ENCODE measurements at places on chromosomes 2 and 18.

DNA sequence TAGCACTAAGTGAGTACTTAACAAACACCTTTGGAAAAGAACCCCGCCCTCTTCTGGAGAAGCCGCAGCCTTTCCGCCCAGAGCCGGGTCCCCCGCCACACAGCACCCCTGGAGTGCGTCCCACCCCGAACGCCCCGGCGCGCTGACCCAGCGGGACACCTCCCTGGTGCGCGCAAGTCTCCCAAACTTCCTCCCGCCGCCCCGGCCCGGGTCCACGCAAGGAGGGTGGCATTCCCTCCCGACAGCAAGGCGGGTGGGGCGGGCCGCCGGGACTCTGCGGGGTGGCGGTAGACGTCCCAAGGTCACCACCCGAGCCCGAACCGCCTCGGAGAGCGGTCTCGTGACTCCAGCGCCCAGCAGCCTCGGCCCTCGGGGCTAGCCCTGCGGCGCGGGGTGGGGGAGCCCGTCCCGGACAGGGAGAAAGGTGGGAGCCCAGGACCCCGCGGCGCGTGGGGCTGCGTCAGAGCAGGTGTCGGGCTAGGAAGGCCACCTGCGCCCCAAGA lies 598 bp downstream of the CCDC93 start:
- no peak for DNase-seq

GRCh38 chr2:104120171-104120570 lies 733.7 kb upstream of the POU3F3 start:
- no peak for DNase-seq

GRCh38 chr2:86790134-86790675 lies 508 bp downstream of the CD8A start:
- DNase-seq: no peak

- DNase-seq: no peak
These were observed 70.5 kb downstream of the SMAD4 start for GRCh38 chr18:51100385-51101120.

GRCh38 chr2:207256476-207257207 lies 90.9 kb upstream of the KLF7 start:
- no peak for DNase-seq

DNA sequence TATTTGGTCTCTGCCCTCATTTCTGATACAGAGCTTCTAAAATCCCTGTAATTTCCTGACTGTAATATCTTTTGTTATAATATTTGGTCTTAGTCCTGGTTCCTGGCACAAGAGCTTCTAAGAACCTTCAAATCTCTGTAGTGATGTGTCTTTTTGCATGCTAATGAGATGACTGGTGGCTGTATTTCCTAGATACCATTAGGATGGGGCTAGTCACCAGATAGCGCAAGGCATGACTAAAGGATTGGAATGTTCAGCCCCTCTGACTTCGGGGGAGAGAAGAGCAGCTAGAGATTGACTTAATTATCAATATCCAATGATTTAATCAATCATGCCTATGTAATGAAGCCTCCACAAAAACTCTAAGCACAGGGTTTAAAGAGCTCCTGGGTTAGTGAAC lies 620.8 kb upstream of the ACVR2A start:
- DNase-seq: no peak

GRCh38 chr18:23003289-23003688 lies 70.2 kb downstream of the RBBP8 start:
- DNase-seq: no peak

- no peak for DNase-seq
These were observed 4.4 kb downstream of the TEX44 start for GRCh38 chr2:231597014-231597611.

- DNase-seq: no peak
These were observed 57.1 kb downstream of the ZFP36L2 start for GRCh38 chr2:43169099-43169945.

DNA sequence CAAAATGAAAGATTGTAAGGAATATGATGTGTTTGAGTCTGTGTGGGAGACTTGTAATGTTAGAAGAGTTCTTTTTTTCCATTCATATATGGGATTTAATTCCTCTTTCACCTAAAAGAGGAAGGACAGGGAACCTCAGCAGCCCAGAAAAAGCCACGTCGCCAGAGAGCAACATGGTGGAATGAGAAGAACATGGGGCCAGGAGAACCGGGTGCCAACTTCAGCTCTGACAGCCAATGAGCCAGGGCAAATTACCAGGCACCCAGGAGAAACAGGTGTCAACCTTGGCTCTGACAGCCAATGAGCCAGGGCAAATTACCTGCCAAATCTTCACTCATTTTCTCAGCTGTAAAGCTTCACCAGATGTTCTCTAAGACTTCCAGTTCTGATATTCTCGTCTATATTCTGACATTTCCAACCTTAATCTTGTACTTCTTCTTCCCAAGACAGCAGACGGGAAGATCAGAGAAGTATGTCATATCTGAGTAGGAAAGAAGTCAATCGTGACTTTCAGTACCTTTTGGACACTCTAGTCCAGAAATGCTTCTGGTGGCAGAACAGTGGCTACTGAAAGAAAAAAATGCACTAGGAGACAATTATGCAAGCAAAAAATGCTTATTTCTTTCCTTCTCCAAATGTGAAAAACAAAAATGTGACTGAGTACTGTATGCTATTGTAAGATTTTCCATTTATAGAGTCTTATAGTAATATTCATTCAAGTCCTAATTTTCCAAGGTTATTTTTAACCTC lies 79.2 kb upstream of the COL5A2 start:
- no peak for DNase-seq

- no peak for DNase-seq
These were observed 72.9 kb downstream of the PRKCE start for GRCh38 chr2:45724335-45724734.

DNA sequence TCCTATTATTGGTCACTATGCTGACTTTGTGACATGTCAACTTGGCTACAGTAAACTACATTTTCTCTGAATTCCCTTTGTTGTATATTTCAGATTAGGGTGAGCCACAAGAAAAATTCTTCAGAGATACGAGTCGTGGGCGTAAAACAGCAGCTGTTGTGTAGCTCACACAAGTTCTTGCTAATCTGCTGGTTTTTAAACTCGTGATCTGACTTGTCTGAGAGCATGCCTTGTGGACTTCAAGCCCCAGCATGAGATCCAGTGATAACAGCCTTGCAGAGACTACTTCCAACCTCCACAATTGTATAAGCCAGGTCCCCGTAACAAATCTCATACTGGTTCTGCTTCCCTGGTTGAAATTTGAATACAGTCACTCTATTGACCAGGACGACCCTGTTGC lies 259.8 kb upstream of the LYPD1 start:
- DNase-seq: no peak

- DNase-seq: no peak
These were observed 5.0 kb upstream of the DGKD start for GRCh38 chr2:233349005-233349998.

GRCh38 chr2:231411237-231411636 lies 15.7 kb downstream of the B3GNT7 start:
- no peak for DNase-seq

GRCh38 chr2:112906276-112906675 lies 4.7 kb upstream of the IL37 start:
- DNase-seq: no peak

DNA sequence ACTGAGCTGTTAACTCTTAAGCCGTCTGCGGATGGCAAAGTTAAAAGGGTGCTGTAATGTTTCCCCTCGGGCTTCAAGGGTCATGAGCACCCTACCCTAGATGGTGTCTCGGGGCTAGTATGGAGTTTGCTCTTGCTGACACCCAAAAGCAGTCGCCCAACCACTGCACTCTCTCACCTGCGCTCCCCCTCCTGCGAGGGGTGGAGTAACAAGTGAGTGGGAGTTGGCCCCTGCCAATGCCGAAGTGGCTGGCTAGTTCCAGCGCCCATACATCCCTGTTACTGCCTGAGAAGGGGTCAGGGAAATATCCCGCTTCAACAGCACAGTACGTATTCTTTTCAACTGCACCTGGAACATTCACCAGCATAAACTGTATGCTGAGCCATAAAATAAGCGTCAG lies 47.5 kb downstream of the FAM117B start:
- no peak for DNase-seq

DNA sequence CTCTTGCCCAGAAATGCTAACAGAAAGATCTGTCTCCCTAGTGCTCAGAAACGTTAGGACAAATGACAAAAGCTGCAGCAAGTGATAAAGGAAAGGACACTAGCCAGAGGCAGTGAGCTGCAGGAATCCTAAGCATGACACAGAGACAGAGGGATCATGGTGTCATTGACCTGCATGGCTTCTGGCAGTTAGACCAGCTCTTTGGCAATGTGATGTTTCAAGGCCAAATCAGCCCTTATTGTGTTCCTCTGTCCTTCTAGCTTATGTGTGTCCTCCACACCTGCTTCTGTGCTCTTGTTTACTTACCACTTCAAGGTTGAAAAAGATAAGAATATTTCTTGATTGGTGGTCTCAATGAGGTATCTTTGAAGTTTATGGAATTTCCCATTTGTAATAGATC lies 120.8 kb downstream of the RHBDD1 start:
- DNase-seq: no peak

- no peak for DNase-seq
These were observed 189.2 kb downstream of the NCKAP5 start for GRCh38 chr2:133378928-133379549.

- no peak for DNase-seq
These were observed 135.5 kb upstream of the RMP24 start for GRCh38 chr18:35836932-35837331.

DNA sequence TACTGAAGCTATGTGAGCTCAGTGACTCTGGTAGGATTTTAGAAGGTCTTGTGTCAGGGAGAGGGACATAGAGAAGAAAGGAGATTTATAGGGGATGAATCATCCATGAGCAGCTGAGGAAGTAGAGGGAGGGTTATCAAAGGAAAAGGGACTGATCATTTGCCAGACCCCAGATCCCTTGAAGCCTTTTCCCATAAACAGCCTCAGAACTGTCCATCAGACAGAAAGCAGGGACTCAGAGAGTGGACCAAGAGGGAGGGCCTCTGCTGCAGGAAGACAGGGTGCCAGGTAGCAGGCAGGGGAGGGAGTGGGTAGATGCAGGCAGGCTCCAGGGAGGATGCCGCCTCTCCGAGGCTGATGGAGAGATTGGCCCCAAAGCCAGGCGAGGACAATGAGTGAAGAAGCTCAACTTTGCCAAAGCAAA lies 133.9 kb downstream of the TNS1 start:
- DNase-seq: no peak

GRCh38 chr2:159683817-159684216 lies 28.5 kb upstream of the MARCHF7 start:
- DNase-seq: no peak

DNA sequence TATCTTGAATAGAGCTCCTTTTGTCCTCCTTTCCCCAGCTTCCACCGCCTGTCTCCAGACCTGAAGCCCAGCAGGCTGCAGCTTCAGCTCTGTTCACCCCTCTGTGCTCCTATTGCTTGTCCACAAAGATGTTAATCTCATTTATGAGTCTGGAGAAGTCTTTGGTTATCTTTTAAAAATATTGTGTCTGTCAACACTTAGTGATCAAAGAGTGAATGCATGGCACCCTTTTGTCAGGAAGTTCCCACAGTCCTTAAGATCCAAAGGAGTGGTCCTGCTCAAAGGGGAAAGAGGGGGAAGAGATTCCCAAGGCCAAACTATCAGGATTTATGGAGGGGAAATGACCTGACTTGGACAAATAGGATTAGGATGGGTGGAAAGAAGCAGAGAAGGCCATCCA lies 118.9 kb downstream of the ACAA2 start:
- DNase-seq: no peak

- DNase-seq: no peak
These were observed 310.2 kb upstream of the GALNT5 start for GRCh38 chr2:156947261-156947660.

DNA sequence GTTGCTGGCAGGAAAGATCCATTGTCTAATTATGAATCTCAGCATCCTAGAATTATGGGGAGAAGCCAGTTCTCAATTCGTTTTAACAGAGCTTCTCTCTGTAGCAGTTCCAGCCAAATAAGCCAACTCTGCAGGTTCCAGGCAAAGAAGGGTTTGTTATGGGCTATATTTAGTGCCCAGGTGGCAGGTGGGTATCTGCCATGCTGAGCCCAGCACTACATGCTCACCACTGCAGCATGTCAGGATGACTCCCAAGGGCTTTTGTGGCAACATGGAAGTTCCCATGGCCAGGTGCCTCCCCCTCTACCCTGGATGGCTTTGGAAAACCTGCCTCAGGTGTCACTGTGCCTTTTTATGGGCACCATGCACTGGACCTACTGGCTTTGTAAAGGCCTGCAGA lies 137.7 kb upstream of the MSH6 start:
- no peak for DNase-seq

GRCh38 chr18:79384151-79384807 lies 11.5 kb upstream of the NFATC1 start:
- no peak for DNase-seq

DNA sequence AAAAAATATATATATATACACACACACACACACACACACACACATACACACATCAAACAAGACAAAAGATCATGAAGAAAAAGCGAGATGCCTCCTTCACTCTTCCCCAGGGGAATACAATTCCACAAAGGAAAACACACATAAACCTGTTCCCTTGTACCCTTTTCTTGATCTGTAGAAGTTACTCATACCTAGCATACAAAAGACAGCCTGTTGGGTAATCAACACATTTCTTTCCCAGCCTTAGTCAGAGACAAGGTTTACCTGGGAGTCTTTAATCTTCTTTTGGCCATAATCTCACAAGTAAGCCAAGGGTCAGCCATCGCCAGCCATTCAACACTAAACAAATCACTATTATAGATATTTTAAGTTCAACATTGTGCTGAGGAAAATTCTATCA lies 407.0 kb downstream of the SUCLG1 start:
- DNase-seq: no peak

- no peak for DNase-seq
These were observed 40.1 kb downstream of the RASGRP3 start for GRCh38 chr2:33516456-33516995.

DNA sequence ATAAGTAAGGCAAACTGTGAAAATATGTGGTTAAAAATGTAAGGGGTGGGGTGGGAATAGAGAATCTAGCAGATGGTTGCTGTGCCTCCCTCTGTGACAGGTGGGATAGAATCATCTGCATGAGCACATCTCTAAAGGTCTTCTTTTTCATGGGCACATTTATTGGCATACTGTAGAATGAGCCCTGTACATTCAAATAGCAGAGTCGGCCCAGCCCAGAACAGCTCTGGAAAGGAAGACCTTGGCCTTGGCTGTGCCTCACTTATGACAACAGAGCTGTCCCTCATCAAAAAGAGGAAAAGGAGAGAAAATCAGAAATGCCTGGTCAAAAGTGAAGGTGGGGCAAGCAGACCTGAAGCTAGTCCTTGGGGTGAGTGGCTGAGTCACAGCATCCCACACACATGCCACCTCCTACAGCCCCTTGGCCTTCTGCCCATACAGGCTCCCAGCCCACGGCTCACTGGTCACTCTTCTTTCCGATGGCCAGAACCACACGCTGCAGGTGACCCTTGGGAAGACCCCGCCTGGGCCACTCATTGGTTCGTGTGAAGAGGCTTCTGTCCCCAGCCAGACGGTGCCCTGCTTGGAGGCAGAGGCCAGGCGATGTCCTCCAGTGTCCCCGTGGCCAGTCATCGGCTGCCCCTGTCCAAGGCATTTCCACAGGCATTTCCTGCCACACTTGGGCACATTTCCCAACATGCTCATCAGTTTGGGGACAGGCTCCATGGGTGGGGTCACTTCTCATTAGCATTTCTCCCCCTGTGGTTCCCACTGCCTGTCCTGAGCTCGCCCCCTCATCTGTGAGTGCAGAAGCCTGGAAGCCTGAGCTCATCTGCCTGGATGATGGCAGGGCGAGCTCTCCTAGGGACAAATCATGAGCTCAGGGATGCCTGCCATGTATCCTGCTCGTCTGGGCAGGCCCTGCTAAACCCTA lies 113.6 kb downstream of the MCFD2 start:
- DNase-seq: no peak

- no peak for DNase-seq
These were observed 384.9 kb upstream of the DCC start for GRCh38 chr18:51955136-51955535.

- DNase-seq: no peak
These were observed 33.5 kb upstream of the GNAL start for GRCh38 chr18:11655606-11655932.
